Suppressor macrophage (primary cell): ENCODE measurements at places on chromosomes 1 and 21.

DNA sequence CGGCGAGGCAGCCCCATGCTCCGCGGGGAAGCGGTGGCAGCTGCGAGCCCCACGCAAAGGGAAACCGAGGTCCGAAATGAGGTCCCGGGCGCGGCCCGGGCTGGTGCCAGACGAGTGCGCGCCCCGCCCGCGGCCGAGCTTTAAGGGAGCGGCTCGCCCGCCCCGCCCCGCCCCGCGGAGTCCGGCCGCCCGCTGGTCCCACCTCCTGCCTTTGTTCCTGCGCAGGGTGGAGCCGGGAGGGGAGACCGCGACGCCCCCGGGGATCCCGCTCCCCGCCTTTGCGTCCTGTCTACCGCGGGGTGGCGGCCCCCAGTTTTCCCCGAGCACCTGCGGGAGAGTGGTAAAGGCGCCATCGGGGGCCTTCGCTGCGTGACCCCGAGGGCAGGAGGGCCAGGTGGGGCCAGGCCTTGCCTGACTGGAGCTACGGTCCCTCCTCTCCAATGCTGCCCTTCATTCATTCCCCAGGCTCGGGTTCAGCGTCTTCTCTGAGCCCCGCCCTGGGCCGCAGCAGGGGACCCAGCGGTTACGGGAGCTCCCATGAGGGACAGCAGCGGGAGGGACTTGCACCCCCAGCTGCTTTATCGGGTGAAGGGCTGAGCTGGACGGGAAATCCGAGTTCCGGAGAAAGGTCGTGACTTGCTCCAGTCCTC lies at the start of gene HES2:
HES2 (minus strand) TSS at position 116 of the 650 bp plus-strand sequence; CDS start at position 17, 99 bp downstream.
- peak; percentile 28 for DNase-seq

DNA sequence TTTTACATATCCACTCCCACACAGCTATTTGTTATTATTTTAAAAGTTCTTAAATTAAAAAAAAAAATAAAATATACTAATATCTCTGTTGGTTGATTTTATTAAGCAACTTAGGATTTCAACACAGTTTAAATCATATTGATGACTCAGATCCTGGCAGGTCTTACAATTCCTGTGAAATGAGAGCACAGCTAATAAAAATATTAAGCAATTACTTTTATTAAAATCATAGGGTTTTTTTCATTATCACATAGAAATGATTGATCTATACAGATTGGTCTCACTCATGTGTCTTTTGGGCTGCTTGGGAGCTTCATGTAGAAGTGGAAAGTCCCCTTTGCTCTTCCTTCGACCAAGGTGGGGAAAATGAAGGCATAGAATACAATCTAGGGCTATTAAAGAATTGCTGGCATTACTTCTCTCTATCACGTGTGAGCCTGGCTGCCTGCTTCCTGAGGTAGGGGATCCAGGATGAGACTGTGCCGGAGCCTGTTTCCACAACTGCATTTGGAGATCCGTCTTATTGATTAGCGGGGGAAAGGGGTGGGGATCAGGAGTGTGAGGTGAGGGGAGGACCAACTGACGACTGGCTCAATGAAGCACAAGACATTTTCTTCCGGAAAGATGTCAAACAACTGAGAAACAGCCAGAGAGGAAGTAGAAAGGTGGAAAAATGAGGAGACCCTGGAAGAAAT lies 858.0 kb downstream of the USP25 start:
- peak; percentile 11 for DNase-seq

- DNase-seq = peak; percentile 59
Observed at GRCh38 chr1:209652873-209653401, 712 bp upstream of the LAMB3 start.

- no peak for DNase-seq
Observed at GRCh38 chr1:33269621-33270020, 13.3 kb downstream of the ZNF362 start.

GRCh38 chr1:170168265-170168664 lies 22.5 kb downstream of the NTMT2 start:
- no peak for DNase-seq

- no peak for DNase-seq
Observed at GRCh38 chr1:41890825-41891198, 27.9 kb downstream of the HIVEP3 start.

DNA sequence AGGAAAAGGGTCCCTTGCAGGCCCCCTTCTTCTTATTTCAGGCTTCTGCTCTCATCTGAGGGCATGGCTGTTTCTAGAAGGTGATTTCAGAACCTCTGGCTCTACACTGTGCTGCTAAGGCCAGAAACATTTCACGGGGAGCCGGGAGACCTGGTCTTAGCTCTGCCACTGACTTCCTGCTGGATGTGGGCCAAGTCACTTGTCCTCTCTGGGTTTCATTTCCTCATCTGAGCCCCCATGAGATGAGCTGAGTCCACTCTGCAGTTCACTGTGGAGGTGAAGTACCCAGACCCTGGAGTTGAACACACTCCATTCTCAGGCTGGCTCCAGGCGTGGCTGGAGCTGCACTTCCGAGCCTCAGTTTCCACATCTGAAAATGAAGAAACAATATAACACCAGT lies 2.1 kb downstream of the PADI1 start:
- peak; percentile 83 for DNase-seq

DNA sequence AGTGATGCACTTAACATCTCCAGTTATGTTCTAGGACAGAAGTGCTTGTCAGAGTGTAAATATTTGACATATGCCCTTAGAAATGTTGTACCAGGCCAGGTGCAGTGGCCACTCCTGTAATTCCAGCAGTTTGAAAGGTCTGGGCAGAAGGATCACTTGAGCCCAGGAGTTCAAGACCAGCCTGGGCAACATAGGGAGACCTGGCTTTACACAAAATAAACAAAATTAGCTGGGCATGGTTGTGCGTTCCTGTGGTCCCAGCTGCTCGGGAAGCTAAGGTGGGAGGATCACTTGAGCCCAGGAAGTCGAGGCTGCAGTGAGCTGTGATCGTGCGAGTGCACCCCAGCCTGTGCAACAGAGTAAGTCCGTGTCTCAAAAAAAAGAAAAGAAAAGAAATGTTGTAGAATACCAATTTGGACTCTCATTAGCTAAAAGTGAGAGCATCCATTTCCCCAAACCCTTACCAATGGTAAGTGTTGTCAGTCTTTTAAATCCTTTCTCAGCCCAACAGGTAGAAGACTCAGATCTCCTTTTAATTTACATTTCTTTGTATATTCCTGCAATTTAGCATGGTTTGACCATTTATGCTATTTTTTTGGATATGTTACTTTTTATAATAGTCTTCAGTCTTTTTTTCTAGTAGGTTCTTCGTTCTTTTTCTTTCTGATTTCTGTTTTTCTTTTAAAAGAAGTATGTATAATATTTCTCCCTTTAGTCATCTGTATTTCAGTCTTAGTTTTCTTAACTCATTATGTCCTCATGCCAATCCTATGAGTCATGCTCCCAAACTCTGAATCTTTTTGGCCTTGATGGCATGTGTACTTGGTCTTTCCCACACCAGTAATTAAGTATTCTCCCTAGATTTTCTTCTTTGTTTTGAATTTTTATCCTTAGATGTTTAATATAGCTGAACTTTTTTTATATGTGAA lies 74.4 kb downstream of the CAMTA1 start:
- DNase-seq = no peak

DNA sequence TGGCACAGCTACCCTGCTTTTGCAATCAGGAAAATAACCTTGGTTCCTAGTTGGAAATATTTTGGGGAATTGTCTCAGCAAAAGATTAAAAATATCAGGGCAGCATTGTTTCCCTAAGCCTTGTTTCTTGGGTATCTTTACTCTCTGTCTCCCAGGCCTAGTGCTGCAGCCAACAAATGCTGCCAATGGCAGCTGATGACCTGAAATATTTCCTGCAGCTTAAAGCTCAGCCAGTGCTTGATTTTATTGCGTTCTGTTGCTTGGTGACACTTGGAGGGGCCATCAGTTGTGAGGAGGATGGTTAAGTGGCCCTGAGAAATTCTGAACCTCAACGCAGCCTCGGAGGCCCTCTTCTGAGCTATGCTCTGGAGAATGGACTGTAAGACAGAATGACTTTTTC lies 59.4 kb upstream of the B3GALT5 start:
- DNase-seq = no peak

GRCh38 chr21:28547766-28548165 lies 444.9 kb downstream of the LTN1 start:
- DNase-seq = no peak

GRCh38 chr1:40774266-40774998 lies 9.2 kb upstream of the KCNQ4 start:
- DNase-seq = peak; percentile 70

DNA sequence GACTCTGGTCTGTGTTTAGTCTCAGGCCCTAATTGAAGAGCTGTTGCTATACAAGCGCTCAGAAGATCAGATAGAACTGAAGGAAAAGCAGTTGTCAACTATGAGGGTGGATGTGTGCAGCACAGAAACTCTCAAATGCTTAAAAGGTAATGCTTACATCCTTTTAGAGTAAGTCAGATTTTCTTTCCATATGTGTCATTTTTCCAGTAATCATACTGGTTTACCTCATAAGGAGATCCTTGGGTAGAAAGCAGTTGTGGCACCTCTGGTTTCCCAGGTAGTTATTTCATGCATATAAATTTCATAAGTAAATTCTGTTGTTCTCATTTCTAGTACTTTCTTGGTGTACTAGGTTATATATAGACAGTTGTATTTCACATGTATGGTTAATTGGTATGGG lies 43.0 kb upstream of the TARS2 start:
- DNase-seq = no peak

- no peak for DNase-seq
Observed at GRCh38 chr1:183609759-183610452, 19.6 kb upstream of the NCF2 start.

DNA sequence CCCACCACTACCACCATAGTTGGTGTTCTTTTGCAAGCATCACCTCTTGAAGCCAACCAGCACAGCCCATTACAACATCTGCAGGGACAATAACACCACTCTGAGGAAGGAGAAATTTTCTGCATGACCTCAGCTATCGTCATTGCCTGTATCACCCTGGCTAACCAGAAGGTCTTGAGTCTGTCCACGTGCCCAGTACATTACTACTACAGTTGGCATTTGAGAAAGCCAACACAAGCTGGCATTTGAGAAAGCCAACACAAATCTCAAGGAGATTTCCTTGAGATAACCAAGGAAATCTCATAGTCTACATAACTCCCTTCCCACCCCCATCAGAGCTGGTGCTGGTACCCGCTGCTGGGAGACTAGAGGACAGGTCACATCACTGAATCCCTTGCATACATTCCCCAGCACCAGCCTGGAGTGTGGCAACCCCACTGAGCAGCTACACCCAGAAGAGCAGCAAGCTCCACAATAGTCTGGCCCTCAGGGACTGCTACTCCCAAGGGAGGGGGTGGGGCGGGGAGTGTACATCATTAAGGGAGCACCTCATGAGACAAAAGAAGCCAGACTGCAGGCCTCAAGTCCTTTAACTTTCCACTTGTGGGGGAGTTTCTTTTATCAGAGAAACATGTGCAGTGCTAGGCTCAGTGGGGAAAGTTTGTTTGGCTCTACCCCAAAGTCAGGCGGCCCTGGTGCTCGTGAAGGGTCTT lies 46.0 kb upstream of the GUCA2A start:
- DNase-seq = no peak

DNA sequence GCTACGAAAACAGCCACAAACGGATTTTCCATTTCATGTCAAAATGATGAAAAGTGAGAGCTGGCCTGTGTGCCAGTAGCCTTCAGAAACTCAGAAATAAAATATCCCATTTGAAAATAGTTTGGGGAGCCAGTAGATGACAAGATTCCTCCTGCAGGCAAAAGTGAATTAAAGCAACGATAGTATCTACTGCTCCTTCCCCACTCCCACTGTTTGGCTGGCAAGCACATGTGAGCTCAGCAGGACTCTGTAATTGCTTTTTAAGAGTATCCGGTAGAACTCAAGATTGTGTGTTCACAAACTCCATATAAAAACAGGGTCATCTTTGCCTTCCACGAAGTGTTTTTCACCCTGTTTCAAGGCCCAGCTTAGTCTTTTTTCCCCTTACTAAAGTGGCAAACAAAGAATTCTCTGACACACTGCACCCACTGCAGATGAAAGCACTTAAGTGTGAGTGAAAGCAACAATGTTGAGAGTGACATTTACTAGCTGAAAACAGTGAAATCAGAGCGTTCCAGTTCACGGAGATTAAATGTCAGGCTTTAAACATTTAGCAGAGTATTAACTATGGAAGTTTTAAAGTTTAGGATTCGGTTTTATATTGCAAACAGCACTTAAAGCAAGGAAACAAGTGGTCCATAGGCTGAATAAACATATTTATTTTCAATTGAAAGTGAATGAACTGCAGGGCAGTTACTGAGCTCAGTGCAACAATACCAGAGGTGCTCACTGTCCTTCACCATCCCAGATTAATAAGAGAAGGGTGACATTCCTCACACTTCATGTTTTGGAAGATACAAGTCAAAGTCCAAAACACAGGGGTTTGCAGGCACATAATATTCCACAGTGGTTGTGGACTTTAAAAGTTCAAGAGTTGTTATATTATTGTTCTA lies 70.0 kb downstream of the ALG14 start:
- DNase-seq = no peak

GRCh38 chr1:239826211-239826610 lies 265.5 kb upstream of the FMN2 start:
- no peak for DNase-seq

DNA sequence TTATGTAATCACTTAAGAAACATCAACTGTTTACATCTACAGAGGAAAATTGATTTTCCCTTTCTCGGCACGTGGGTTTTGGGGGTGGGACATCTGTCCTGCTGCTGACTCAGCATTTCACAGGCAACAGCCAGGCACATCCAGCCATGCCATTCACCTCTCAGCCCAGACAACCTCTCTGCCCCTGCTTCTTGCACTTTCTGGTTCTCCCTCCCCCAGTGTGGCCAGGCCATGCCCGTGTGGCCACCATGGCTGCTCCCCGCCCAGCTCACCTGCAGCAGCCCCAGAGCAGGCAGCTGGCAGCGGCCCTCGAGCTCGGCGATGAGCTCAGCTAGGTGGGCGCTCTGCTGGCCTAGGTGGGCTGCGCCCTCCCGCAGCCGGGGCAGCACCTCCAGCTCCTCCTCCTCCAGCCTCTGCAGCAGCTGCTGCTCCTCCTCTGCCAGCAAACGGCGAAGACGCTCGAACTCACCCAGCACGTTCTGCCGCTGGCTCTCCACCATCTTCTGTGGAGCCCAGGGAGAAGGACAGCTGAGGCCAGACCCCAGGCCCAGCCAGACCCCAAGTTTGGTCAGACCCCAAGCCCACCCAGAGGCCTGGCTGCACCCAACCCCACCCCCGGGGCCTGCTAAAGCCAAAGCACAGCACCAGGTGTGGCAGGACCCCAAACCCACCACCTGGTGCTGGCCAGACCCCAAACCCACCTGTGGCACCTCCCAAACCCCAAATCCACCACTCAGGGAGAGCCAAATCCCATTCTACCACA lies 5.8 kb downstream of the TRIM11 start:
- no peak for DNase-seq

- DNase-seq = no peak
Observed at GRCh38 chr1:109874445-109874844, 36.2 kb upstream of the CSF1 start.

DNA sequence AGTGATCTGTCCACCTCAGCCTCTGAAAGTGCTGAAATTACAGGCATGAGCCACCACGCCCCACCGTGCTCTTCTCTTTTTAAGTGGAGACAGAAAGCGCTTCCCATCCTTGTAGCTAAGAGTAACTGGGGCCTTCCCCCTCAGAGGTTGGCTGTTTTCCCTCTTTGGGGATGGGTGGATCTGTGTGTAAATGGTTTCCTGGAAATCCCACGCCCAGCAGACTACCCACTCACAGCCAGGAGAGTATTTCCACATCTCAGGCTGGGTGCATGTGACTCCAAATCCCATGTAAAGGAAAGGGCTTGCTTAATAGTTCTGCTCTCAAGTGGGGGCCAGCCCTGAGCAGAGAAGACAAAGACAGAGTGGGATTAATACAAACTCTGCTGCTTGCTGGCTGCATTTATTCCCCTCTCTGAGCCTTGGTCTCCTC lies 19.6 kb upstream of the TCEA3 start:
- DNase-seq = peak; percentile 90

- no peak for DNase-seq
Observed at GRCh38 chr1:232322162-232322734, 307.7 kb downstream of the SIPA1L2 start.
